Vagina (tissue), 2 donors: ENCODE measurements at places on chromosomes 13 and 19.

DNA sequence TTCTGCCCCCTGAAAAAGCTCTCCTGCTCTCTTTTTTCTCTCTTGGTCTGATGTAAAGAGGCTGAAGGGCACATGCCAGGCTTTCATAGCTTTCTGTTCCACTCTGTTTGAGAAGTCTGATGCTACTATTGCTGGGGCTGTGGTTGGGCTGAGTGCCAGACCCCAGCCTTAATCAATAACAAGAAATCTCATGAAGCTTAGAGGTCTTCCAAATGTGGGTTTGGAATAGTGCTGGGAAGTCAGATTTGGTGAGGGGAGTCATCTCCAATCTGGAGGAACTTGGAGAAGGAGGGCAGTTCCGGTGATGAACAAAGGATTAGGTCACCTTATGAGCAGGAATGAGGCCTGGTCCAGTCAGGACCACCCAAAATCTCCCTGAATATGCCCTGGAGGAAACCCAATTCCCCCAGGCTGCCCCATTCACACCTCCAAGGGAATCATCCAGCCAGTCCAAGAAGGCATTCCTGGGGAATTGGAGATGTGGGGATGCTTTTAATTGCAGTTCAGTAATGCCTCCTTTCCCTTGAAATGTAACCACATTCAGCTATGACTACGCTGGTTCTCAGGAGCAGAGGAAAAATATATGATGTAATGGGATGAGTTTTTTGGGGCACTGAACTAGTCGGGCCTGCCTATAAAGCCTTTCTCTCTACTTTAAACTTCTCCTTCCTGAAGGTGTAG lies 102.0 kb downstream of the STARD13 start:
- DNase-seq = no peak

GRCh38 chr19:12364391-12365235 lies 870 bp downstream of the ZNF442 start:
- no peak for DNase-seq

DNA sequence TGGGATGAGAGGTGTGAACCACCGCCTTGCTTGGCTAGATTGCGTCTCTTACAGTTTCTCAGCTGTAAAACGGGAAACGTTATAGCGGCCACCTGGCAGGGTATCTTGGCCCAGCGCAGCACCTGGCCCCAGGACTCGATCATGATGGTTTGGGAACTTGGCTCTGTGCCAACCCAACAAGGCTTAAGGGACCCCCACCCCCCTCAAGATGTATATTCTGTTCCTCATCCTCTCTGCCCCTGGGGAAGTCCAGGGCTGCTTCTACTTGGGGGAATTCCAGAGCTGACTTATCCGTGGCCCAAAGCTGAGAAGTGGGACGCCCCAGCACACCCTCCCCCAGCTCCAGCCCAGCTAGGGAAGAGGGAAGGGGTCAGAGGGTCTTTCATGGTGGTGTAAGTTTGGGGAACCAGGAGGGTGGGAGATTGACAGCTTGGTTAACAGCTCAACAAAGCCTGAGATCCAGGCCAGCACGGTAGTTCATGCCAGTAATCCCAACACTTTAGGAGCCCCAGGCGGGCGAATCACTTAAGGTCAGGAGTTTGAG lies 695 bp downstream of the ICAM1 start:
- DNase-seq = no peak

DNA sequence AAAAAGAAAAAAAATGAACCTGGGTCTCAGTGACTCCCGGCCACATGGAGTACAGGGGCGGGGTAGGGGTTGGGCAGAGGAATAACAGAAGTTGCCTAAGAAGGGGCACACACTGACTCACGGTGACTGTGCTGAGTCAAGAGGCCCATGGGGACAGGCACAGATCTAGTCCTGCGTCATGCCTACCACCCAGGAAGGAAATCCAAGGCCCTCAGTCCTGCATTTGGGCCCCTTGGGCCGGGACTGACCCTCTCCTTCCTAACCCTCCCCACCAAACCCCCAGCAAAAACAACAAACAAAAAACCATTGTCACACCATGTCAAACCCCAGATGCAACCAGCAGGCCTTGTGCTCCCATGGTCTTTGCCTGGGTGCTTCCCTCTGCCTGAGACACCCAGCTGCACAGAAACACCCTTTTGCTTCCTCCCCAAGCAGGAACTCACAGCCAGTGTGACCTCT lies 9.6 kb upstream of the NOTCH3 start:
- no peak for DNase-seq

DNA sequence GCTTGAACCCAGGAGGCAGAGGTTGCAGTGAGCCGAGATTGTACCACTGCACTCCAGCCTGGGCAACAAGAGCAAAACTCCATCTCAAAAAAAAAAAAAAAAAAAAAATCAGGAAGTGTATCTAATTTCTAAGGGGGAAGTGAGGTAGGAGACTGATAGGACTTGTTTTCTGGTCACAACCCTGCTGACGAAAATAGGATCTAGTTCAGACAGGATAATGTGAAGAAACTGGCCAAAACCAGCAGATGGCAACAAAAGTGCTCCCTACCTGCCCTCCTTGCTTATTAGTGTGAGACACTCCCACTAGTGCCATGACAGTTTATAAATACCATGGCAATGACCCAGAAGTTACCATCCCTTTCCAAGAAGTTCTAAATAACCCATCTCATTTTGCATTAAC lies 36.0 kb upstream of the KPNA3 start:
- DNase-seq = no peak

GRCh38 chr13:27919934-27920676 lies at the start of gene PDX1:
TSS of gene PDX1 (plus strand) at chr13:27920000. CDS start at chr13:27920139, 139 bp downstream.
- no peak for DNase-seq

DNA sequence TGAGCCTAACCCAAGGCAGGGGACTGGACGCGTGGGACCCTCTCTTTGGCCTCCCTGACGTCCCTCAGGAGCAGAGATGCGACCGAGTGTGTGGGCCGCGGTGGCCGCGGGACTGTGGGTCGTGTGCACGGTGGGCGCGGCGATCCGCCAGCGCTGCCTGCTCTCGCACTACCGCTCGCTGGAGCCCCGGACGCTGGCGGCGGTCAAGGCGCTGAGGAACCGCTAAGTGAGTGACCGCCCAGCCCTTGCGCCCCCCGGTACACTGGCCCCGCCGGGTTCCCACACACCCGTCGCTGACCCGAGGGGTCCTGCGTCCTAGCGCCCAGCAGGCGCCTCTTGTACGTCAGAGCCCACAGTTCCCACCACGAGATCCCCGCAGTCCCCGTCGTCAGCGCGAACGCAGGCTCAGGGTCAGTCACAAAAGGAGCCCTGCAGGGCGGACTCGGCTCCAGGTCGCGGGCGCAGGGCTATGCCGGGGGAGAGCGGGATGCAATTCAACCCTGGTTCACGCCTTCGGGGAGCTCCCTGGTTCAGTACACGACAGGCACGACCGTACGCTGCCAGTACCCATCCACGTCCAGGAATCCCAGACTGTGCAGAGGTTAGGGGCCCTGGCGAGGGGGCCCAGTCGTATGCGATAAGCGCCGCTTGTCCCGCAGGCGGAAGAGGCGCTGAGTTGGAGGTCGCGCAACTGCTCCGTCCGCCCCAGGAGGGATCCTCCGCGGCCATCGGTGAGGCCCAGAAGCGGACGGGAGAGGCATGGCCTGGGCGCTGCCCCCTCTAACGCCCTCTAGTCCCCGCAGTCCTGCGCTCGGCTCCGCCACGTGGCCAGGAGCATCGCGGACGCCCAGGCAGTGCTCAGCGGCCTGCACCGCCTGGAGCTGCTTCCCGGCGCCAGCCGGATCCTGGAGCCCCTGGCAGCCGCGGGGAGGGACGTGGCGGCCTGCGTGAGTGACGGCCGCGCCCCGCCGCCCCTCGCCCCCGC lies 3.6 kb upstream of the IFNL2 start:
- no peak for DNase-seq

- no peak for DNase-seq
Observed at GRCh38 chr19:3129112-3129511, 6.7 kb upstream of the GNA15 start.

DNA sequence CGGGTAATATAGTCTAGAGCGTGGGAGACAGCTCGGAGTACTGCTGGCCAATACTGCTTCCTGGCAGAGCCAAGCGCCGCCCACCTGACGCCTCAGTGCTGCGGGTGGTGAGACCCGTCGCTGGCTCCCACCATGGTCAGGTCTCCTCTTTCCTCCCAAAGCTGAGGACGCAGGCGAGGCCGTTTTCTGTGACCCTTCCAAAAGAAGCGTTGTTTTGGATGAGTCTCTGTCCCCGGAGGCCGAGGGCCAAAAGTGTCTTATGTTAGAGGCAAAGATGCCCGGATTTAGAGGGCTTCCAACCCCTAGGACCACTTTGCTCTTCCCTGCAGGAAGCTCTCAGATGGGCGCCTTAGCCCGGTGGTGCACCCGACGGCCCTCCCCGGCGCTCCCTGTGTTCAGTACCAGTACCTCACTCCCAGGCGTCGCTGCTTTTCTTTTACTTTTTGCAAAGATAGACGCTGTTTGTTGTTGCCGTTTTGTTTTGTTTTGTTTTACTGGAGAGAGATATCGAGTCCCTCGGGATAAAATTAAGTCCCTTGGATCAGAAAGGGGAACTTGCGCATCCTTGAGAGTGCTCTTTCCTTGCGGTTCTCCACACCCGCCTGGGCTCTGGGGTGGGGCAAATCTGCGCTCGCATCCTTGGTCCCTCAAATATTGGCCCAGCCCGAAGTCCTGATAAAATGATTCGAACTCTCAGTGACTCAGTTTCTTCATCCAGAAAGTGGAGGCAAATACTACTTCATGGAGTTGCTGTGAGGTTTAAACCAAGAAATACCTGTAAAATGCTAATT lies 7.0 kb downstream of the PDX1 start:
- DNase-seq = no peak

GRCh38 chr13:70960841-70961443 lies 852.7 kb upstream of the KLHL1 start:
- no peak for DNase-seq

GRCh38 chr13:28529836-28530235 lies 34.9 kb upstream of the FLT1 start:
- DNase-seq = no peak

DNA sequence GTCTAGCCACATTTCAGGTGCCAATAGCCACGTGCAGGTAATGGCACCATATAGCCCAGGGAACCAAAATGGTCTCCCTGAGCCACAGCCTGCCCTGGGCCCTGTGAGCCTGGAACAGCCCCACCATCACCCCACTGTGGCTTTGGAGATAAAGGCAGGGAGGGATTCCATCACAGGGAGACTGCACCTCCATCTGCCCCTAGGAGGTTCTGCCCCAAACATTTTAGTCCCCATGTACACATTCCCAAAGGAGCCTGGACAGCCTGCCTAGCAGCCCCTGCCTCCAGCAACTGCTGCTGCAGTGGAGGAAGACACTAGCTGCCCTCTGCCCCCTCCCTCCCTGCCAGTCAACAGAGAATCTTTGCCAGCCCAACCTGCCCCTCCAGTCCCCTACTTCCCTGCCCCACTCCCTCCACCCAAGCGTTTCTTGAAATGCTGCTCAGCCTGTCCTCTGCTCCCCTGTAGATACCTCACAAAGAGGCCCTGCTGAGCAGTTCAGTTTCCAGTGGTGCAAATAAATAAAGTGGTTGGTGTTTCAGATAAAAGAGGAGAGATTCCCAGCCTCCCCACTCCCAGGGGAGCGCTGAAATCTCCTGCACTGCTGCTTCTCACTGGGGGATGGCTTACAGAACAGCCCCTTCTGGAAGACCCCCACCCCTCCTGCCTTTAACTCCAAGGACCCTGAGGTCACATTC lies 921.8 kb downstream of the UQCRFS1 start:
- no peak for DNase-seq

GRCh38 chr19:18460900-18461299 lies 23.0 kb upstream of the ISYNA1 start:
- DNase-seq = no peak

- no peak for DNase-seq
Observed at GRCh38 chr19:18392417-18392816, 5.0 kb downstream of the LRRC25 start.

DNA sequence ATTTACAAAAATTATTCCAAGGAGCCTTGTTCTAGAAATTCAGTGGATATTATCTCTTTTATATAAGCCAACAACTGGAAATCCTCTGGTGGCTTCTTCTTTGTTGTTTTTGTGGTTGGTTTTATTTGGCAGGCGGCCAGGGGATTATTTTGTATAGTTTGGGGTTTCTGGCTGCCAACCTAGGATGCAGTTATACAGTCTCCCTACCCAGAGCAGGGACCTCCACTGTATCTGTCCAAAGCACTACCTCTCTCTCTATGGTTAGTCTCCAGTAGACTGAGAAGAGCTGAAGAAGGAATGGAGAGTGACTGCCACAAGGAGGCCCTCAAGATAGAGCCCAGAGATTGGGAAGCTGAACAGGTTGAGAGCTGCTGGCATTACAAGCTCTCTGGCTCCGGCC lies 80.2 kb downstream of the ZAR1L start:
- DNase-seq = no peak

DNA sequence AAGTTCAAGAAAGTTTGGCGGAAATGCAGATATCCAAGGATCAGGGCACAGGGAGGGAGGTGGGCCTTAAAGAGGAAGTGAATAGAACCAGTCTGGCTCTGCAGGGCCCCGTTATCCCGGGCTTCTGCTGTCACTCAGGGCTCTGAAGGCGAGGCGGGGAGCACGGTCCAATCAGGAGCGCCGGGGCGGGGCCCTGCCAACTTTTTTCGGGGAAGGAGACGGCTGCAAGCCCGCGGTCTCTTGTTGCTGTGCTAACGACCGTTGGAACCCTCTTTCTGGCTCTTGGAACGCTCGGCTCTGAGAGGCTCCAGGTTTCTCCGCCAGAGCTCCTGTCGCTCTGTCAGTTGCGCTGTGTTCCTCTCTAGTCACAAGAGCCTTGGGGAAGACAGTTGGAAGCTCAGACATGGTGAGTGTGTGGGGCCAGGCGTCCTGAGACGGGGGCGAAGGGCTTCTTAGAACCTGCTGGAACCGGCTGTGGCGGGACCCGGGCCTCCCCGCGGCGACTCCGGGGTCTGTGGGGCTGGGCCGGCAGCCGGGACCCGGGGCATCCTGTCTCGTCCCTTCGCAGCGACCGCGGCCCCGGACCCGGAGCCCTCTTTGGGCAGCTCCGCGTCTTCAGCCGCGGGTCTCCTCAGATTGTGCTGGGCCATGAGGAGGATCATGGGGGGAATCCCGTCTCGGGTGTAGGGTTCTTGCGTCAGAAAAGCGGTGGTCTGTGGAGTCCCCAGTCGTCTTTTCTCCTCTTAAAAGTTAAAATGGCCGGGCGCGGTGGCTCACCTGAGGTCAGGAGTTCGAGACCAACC lies 27.7 kb downstream of the ZNF844 start:
- DNase-seq = no peak

GRCh38 chr13:25192052-25192451 lies 20.0 kb upstream of the AMER2 start:
- no peak for DNase-seq

- DNase-seq = no peak
Observed at GRCh38 chr13:59494151-59494550, 669.6 kb downstream of the DIAPH3 start.

DNA sequence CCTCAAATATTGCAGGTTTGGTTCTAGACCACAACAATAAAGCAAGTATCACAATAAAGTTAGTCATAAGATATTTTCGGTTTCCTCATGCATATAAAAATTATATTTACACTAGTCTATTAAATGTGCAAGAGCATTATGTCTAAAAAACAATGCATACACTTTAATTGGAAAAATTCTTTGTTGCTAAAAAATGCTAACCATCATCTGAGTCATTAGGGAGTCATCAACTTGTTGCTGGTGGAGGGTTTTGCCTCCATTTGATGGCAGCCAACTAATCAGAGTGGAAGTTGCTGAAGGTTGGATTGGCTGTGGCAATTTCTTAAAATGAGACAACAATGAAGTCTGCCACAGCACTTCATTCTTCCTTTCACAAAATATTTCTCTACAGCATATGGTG lies 422.3 kb upstream of the GPC6 start:
- no peak for DNase-seq

GRCh38 chr19:31534786-31535657 lies 185.8 kb upstream of the TSHZ3 start:
- peak; percentile 14 for DNase-seq

- DNase-seq = no peak
Observed at GRCh38 chr13:103945836-103946235, 879.6 kb upstream of the SLC10A2 start.

- no peak for DNase-seq
Observed at GRCh38 chr13:41017817-41018601, 1.1 kb downstream of the ELF1 start.
